ENCODE measurements at places on chromosomes 3 and 15.

DNA sequence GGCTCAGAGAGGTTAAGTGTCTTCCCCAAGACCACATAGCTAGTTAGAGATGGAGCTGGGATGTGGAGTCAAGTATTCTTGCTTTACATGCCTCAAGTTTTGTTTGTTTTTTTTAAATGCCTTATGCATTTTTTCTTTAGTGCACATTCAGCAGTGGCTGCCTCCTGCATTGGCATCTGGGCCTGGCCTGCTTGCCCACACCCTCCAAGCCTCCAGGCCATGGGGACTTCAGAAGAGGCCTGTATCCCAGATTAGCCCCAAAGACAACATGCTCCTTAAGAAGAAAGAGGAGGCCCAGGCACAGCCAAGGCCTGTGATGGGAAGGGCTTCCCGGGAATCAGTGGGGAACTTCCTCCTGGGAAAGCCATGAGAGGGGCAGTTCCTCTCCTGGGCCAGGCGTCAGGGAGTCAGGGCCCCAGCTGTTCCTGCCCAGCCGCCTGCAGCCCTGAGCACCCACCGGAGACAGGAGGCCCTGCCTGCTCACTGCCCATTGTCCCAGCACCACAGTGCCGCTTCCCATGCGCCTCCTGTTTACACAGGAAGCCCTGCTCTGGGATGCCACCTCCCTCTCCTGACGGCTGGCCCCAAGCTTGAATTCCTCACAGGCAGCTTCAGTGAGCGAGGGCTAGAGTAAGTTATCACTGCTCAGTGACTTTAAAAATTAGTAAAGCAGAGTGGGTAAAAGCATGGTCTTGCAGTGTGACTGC is 16.0 kb downstream of the FOXL2NB start:
- no peak for DNase-seq

- DNase-seq: no peak
Measured at GRCh38 chr15:20344601-20345400, 196.8 kb downstream of the GOLGA6L6 start.

- no peak for DNase-seq
Measured at GRCh38 chr3:194379651-194380050, 10.1 kb upstream of the LRRC15 start.

DNA sequence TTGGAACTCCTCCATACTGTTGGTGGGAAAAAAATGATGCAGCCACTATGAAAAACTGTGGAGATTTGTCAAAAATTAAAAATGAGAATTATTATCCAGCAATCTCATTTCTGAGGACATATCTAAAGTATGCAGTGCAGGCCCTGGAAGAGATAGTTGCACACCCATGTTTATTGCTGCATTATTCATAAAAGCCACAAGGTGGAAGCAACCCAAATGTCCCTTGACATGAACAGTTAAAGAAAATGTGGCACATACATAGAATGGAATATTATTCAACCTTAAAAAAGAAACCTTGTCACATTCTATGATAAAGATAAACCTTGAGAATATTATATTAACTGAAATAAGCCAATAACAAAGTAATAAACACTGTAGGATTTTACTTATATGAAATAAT is 80.9 kb upstream of the ARHGEF26 start:
- DNase-seq: no peak

DNA sequence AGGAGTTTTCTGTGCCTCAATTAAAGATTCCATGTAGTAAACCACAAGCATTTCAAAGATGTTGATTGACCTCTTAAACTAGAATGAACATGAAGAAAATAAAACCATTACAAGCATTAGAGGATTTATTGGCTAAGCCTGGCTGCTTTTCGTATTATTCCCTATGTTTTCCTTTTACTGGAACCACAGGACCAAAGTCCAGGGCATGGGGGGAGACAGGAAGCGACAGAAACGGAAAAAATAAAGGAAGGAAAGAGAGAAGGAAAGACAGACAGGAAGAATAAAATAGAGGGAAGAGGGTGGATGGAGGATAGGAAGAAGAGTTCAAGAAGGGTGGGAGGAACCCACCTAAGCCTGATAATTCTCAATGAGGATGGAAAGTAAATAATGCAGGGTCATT is 169.9 kb downstream of the SHQ1 start:
- DNase-seq: no peak

DNA sequence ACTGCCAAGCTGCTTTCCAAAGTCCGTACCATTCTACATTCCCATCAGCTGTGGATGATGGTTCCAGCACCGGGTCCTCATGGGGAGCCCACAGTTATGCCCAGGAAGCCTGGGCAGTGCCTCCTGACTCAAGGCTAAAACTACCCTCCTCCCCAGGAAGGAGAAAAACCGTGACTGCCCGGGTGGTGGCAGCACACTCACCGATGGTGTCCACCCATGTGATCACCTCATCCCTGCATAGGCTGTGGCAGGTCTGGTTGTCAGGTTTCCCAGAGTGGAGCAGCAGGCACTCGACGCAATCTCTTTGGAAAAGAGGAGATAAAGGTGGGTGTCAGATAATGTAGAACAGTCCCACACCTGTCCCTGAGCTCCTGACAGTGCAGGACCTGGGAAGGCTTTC is 38.6 kb downstream of the UMPS start:
- DNase-seq: no peak

GRCh38 chr3:50657407-50657806 is 17.3 kb upstream of the DOCK3 start:
- no peak for DNase-seq

- no peak for DNase-seq
Measured at GRCh38 chr3:177946048-177946447, 590.2 kb upstream of the KCNMB2 start.

- DNase-seq: no peak
Measured at GRCh38 chr3:161142486-161142885, 37.3 kb upstream of the B3GALNT1 start.

DNA sequence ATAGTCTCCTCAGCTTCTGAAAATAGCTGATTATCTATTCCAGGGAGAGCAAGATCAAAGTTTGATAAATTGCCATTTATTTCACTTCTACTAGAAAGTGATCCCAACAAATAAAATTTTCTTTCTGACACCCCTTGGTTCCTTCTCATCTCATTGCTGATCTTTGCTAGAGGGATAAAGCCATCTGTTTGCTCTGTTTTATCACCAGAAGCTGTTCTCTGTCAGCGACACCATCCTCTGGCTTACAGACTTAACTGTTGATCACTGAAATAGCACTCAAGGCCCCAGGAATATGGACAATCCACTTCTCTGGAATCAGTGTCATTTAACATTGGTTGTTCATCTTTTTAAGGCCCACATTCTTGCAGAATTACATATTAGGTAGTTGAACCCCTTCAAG is 219.0 kb downstream of the LSAMP start:
- no peak for DNase-seq

GRCh38 chr3:177169936-177170722 is 27.2 kb downstream of the TBL1XR1 start:
- DNase-seq: no peak

DNA sequence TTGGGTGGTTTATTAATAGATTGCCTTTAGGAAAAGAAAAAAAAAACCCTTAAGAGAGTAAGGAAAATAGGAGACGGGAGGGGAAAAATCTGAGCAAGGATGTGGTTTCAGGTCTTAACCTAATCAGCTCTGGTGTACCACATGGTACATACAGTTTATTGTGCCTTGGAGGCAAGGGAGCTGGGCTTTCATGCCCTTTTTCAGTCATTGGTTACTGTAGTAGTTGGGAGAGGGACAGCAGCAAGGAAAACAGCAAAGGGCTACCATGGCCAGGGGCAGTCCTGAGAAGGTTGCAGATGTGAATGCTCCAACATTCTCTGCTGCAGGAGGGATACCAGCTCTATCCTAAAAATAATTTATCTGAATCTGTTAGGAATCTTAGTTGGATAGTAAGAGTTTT is 5.9 kb downstream of the CMC1 start:
- DNase-seq: no peak

- DNase-seq: no peak
Measured at GRCh38 chr3:128372281-128372680, 94.4 kb downstream of the DNAJB8 start.

- no peak for DNase-seq
Measured at GRCh38 chr15:83303535-83303934, 19.1 kb upstream of the BNC1 start.

- no peak for DNase-seq
Measured at GRCh38 chr15:98000249-98001203, 40.0 kb downstream of the ARRDC4 start.

DNA sequence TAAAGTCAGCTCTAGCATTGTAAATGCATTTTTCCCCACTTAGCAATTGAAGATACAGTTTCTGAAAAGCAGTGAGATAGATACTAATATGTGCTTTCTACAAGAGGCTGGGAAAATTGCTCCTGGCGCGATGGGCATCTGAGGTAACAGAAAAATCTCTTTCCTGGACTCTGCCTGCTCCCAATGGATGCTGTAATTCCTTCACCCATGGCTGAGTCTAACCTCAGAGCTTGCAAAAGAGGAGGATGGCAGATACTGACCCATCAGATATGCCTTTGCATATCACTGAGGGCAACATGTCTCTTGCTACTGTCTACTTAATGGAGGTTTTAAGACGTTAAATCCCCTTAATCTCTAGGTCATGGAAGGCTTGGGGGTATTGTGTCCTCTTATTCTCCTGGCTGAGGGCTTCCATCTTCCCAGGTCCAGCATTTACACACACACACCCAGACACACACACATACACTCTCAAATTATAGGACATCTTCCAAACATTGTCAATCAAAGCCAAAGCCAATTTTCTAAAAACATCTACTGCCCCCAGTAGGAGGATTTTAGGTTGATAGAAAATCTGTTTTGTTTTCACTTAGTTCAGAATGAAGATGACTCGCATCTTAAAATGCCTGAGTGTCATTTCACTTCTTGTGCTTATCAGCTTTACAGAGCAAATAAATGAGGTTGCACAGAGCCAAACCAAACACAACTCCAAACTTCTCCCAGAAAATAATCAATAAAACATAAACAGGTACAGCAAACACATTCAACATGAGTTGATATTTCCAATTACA is 2.4 kb downstream of the TRPM1 start:
- no peak for DNase-seq
